ENCODE measurements at places on chromosomes 2 and 18.

DNA sequence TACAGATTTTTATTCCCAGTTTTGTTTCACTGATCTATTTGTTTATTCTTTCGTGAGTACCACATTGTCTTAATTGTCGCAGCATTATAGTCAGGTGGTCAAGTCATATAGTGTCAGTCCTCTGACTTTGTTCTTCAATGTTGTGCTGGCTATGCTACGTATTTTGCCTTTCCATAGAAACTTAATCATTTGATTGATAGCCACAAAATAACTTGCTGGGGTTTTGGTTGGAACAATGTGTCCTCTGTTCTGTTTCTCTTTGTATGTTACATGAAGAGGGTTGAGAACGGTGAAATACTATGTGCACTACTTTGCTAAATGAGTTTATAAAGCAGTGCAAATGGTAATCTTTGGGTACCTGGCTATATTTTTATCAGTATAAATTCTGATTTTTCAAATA lies 64.9 kb upstream of the TTC27 start:
- DNase-seq, result no peak

- no peak for DNase-seq
Measured at GRCh38 chr2:128477891-128478290, 159.2 kb upstream of the HS6ST1 start.

GRCh38 chr2:22970991-22971390 lies 414.0 kb upstream of the KLHL29 start:
- no peak for DNase-seq

DNA sequence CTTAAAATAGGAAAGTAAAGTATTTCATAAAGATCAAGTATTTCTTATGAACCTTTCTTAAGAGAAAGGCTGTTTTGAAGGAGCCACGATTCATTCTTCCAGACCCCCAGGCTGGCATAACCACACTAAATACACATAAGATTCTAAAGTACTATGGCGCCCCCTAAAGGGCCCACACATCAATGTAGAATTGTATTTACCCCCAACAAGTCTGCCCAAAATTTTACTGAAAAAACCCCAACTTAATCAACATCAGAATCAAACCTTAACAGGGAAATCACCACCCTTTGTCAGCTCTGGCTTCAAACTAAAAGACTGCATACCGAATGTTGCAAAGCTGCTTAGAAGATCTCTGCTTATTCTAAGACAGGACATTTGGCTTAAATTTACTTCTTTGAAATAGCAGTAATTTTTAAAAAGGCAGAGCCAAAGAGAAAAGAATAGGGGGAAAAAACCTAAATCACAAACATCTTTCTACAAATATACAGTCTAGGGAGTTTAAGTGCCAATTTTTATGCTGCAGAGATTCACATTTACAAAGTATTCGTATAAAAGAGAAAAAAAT lies 20.4 kb upstream of the BCL2 start:
- DNase-seq, result no peak

- no peak for DNase-seq
Measured at GRCh38 chr2:224688997-224689396, 27.2 kb downstream of the CCDC195 start.

DNA sequence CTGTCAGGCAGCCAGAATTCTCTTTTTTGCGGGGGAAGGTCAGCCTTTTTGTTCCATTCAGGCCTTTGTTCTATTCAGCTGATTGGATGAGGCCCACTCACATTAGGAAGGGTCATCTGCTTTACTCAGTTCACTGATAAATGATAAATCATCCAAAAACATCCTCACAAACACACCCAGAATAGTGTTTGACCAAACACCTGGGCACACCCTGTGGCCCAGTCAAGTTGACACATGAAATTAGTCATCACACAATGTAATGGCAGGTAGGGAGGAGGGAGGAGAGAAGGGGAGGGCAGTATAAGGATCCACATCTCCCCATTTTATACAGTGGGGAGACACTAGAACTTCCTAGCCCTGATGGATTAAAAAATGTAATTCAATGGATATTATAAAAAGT lies 8.3 kb upstream of the RMC1 start:
- DNase-seq, result no peak

DNA sequence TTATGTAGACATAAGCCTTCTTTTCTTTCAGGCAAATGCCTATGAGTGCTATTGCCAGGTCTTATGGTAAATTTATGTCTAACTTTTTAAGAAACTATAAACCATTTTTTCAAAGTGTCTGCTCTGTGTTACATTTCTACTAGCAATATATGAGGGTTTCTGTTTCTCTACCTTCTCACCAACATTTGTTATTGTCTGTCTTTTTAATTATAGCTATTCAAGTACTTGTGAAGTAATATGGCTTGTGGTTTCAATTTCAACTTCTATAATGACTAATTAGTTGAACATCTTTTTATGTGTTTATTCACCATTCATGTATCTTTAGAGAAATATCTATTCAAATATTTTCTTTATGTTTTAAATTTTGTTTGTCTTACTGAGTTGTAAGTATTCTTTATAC lies 213.1 kb upstream of the MC4R start:
- no peak for DNase-seq

DNA sequence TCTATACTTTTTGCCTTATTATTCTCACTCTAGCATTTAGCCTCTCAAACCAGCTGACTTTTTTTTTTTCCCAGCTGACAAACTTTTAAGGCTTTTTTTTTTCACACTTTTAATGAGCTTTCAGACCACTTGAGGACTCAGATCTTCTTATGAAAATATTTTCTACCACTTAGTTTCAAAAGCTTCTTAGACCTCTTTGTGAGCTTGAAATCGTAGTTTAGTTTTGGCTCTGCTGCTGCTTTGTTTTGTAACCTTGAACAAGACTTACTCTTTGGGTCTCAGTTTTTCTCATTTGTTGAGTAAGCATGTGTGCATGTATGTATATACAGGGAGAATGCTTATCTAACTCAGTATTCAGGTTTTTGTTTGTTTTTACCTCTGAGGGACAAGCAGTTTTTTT lies 3.5 kb downstream of the NBEAL1 start:
- no peak for DNase-seq

- DNase-seq, result no peak
Measured at GRCh38 chr2:43109261-43109743, 117.1 kb downstream of the ZFP36L2 start.

DNA sequence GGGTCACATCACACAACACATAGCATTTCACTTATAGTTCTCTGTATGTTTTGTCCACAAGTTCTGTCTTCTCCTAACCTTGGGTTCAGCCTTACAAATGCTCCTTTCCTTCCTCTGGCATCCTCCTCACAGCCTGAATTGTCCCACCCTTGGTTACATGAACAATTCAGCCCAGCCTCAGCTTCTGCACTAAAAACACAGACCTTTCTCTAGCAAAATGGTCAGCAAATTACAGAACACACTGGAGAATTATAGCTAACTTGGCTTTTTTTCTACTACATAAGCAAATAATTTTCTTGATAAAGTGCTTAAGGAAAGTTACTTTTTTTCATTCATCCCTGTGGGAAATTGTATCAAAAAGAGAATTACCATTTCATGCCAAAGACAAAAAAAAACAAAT lies 94.8 kb upstream of the COL5A2 start:
- no peak for DNase-seq

DNA sequence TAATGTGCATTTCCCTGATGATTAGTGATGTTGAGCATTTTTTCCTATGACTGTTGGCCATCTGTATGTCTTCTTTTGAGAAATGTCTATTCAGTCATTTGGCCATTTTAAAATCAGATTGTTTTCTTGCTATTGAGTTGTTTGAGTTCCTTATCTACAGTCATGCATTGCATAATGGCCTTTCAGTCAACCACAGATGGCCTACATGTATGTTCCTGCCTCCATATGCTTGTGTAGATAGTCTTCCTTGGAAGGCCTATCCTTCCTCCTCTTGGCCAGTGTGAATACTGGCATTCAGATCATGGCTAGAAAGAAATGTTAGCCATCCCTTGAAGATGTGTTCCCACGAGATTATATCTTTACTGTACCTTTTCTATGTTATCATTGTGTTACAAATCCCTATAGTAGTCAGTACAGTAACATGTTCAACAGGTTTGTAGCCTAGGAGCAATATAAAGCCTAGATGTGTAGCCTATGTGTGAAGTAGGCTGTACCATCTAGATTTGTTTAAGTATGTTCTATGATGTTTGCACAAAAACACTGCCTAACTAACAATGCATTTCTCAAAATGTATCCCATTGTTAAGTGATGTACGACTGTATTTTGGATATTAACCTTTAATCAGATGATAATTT lies 65.6 kb upstream of the CD302 start:
- DNase-seq, result no peak

- no peak for DNase-seq
Measured at GRCh38 chr2:60520151-60520876, 33.1 kb downstream of the BCL11A start.

- DNase-seq, result no peak
Measured at GRCh38 chr2:139217641-139218040, 437.5 kb upstream of the NXPH2 start.

GRCh38 chr2:222844323-222844722 lies 16.5 kb upstream of the ACSL3 start:
- no peak for DNase-seq

DNA sequence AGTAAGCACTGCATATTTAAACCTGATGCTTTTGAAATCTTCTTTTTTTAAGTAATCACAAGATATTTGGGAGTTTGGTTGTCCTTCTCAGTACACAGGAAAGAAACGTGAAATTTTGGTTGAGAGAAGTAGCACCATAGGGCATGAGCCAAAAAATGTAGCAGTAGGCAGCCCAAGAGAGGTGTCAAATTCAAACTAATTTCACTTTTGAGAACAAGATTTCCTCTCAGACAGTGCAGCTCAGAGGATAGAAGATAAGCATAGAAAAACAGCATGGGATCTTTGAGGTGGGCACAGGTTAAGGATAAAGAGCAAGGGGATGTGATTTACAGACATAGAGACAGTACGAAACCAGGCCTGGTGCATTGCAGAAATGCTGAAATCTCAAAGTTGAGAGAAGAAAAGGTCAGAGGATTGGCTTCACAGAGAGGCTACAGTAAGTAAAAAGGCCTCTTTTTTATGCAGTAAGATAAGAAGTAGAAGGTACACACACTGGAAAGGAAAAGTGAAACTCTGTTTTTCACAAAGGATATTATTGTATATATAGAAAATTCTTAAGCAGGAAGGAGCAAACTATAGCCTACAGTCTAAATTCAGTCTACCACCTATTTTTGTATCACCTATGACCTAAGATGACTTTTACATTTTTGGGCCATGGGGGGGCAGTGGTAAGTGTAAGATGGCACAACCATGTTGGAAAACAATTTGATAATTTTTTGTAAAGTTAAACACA lies 89.8 kb downstream of the PKP4 start:
- DNase-seq, result no peak

DNA sequence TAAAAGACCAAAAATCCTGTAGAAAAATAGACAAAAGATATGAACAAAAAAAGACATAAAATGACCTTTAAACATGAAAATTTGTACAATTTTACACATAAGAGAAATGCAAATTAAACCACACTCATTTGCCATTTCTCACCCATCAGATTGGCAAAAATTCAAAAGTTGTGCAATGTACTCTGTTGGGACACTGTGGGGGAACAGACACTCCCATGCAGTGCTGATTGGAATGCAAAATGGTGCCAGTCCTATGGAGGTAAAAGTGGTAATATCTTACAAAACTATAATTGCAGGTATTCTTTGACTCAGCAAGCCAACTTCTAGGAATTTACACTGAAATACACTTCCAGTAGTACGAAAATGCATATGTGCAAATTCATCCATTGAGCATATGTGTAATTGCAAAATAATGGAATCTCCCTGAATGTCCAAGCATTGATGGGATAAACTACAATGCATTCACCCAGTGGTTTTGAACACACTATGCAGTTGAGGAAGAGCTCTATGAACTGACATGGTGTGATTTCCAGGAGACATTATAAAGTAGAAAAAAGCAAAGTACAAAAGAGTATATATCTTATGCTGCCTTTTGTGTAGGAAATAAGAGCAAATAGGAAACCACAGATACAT lies 201.8 kb upstream of the ZNF521 start:
- no peak for DNase-seq

DNA sequence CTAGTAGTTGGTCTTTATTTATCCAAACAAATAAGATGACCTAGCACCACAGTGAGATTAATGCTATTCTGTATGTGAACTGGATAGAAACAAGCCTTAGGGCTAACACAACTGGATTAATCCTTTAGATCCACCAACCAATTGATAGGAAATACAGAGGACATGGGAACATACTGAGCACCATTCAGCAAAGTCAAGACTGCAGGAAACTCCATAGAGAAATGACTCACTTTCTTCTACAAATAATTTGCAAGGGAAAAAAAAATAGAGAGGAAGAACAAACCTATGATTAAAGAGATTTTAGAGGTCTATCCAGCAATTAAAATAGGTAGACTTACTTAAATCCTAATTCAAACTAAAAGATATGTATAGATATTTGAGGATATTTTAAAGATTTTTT lies 23.9 kb downstream of the WDFY1 start:
- no peak for DNase-seq

- no peak for DNase-seq
Measured at GRCh38 chr2:883803-884748, 66.6 kb upstream of the SNTG2 start.
